ENCODE measurements at places on chromosomes 12 and 14. TPM values are rescaled to one million over a fixed set of nuclear protein-coding genes. Genes with fewer than 3 reads are reported as not detected.

Gene SPTSSA
- total RNA-seq: 12.2 TPM

Gene LHX5
- not detected for total RNA-seq

Gene RNASE7
- total RNA-seq: not detected

Gene TRPV4
- total RNA-seq: 0.43 TPM

Gene HOXC6
- total RNA-seq: 1.6 TPM

Gene B4GALNT3
- under 0.01 TPM for total RNA-seq

Gene DTX1
- total RNA-seq: not detected
